ENCODE measurements at places on chromosomes 3 and 15. TPM values are rescaled to one million over a fixed set of nuclear protein-coding genes. Genes with fewer than 3 reads are reported as not detected.
A peak's percentile ranks its signal among the peaks of the same experiment; 100 is the strongest.

The P2RY13 gene
- total RNA-seq: not detected

- H3K36me3 ChIP-seq: peaks cover 5% of the 10 kb centered on the region
- peak overlapping the region; percentile 92 for H3K27ac ChIP-seq
- H3K27me3 ChIP-seq: peaks cover 5% of the 10 kb centered on the region
- peaks cover 37% of the 10 kb centered on the region for H3K4me1 ChIP-seq
- peak; percentile 23 for DNase-seq
Observed at GRCh38 chr15:52020221-52021085, 1.4 kb downstream of the MAPK6 start.

GRCh38 chr15:50543556-50543955, 2.9 kb downstream of the USP50 start:
- H3K27me3 ChIP-seq: peaks cover 8% of the 10 kb centered on the region
- no peak overlapping the region for H3K4me3 ChIP-seq

- H3K36me3 ChIP-seq: no peaks in the 10 kb centered on the region
- H3K27ac ChIP-seq: no peak overlapping the region
- no peaks in the 10 kb centered on the region for H3K27me3 ChIP-seq
- peaks cover 14% of the 10 kb centered on the region for H3K4me1 ChIP-seq
- DNase-seq: no peak
Observed at GRCh38 chr3:177776661-177777101, 579.4 kb upstream of the TBL1XR1 start.

DNA sequence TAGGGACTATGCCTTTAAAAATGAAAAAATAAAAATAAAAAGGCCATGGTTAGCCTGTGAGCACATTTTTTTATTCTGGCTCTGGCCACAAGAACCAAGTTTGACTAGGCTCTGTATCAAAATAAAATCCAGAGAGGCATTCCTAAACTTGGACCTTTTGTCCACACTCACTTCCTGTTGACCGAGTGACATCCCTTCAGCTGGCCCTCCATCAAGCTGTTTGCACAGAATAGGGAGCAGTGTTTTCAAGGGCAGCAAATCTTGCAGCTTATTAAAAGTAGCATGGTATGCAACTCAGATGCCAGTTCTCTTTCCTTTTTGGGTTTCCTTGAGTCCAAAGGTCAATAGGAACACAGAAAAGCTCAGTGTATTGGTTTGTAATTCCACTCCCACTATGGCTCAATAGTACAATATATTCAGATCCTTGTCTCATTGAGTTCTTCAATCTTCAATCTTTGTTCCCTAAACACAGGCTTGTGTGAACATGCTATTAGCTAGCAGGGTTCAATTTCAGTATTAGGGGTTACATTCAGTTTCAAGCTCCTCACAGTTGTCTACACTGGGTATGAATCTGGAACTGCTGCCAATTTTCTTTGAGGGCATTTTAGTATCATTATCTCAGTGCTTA, 244.5 kb downstream of the RBMS3 start:
- no peaks in the 10 kb centered on the region for H3K27me3 ChIP-seq
- no peak overlapping the region for H3K4me3 ChIP-seq
- H3K27ac ChIP-seq: no peak overlapping the region
- no peaks in the 10 kb centered on the region for H3K4me1 ChIP-seq

GRCh38 chr3:22732641-22733040, 470.5 kb upstream of the UBE2E2 start:
- H3K36me3 ChIP-seq: no peaks in the 10 kb centered on the region
- H3K27ac ChIP-seq: no peak overlapping the region
- no peak for DNase-seq
- no peaks in the 10 kb centered on the region for H3K27me3 ChIP-seq
- H3K4me1 ChIP-seq: no peaks in the 10 kb centered on the region

- no peaks in the 10 kb centered on the region for H3K27me3 ChIP-seq
- H3K4me1 ChIP-seq: peaks cover 3% of the 10 kb centered on the region
- no peaks in the 10 kb centered on the region for H3K36me3 ChIP-seq
- H3K27ac ChIP-seq: no peak overlapping the region
- no peak for DNase-seq
- no peak overlapping the region for H3K4me3 ChIP-seq
Observed at GRCh38 chr15:70179309-70179892, 81.7 kb upstream of the TLE3 start.

GRCh38 chr3:8255725-8256124, 245.9 kb upstream of the LMCD1 start:
- H3K36me3 ChIP-seq: no peaks in the 10 kb centered on the region
- peaks cover 6% of the 10 kb centered on the region for H3K27me3 ChIP-seq
- H3K4me1 ChIP-seq: no peaks in the 10 kb centered on the region

DNA sequence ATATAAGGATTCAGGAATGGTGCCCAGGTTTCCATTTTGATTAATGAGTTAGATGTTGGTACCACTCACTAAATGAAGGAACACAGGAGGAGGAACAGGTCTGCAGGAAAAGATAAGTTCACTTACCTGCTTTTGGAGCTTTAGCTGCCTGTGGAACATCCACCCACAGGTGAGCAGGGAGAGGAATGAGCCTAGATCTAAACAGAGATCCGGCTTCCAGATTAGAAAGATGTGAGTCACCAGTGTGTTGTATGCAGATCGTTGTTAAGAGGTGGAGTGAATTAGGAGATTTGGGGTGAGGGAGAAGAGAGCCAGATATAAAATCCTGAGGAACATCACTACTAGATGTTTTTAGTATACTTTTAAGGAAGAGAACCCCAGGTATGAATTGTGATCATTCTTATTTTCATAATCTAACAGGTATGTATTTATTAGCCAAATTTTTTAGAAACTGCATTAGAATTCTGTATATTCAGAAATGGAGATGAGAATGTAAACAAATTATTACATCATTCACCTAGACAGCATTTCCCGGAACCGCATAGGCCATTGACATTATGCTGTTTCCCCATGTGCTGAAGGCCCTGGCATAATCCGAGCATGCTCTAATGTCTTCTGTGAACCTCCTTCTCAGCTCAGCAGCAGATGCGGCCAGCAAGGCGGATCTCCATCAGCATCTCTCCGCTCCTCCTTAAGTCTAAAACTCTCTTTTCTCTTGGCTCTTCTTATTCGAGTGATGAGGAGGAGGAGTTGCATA, 118.2 kb downstream of the KLHL25 start:
- DNase-seq: no peak
- H3K4me3 ChIP-seq: no peak overlapping the region
- H3K36me3 ChIP-seq: peaks cover 21% of the 10 kb centered on the region
- H3K4me1 ChIP-seq: peaks cover 34% of the 10 kb centered on the region

DNA sequence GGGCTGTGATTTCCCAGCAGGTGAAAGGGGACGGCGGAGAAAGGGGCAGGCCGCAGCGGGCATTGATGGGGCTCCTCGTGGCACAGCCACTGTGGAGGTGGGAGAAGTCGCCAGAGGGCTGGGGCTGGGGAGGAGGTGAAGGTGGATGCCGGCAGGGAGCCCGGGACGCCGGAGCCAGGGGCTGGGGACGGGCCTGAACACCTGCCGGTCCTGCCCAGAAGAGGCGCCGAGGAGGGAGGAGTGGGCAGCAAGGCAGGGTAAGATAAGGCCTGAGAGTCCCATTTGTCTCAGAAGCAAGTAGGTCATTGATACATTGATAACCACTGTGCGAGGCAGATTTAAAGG, 571 bp upstream of the RARRES1 start:
- peaks cover 10% of the 10 kb centered on the region for H3K4me1 ChIP-seq
- no peak overlapping the region for H3K4me3 ChIP-seq
- peaks cover 3% of the 10 kb centered on the region for H3K27me3 ChIP-seq
- H3K27ac ChIP-seq: no peak overlapping the region
- peaks cover 13% of the 10 kb centered on the region for H3K36me3 ChIP-seq
- no peak for DNase-seq

GRCh38 chr3:15645740-15646501, 44.4 kb downstream of the BTD start:
- H3K4me3 ChIP-seq: no peak overlapping the region
- H3K27ac ChIP-seq: no peak overlapping the region
- peaks cover 8% of the 10 kb centered on the region for H3K27me3 ChIP-seq
- DNase-seq: no peak
- peaks cover 10% of the 10 kb centered on the region for H3K36me3 ChIP-seq

- H3K4me1 ChIP-seq: peaks cover 24% of the 10 kb centered on the region
- H3K4me3 ChIP-seq: no peak overlapping the region
- H3K27me3 ChIP-seq: no peaks in the 10 kb centered on the region
- no peak overlapping the region for H3K27ac ChIP-seq
- H3K36me3 ChIP-seq: peaks cover 39% of the 10 kb centered on the region
- DNase-seq: no peak
Observed at GRCh38 chr3:100339786-100340185, 5.2 kb downstream of the NIT2 start.

DNA sequence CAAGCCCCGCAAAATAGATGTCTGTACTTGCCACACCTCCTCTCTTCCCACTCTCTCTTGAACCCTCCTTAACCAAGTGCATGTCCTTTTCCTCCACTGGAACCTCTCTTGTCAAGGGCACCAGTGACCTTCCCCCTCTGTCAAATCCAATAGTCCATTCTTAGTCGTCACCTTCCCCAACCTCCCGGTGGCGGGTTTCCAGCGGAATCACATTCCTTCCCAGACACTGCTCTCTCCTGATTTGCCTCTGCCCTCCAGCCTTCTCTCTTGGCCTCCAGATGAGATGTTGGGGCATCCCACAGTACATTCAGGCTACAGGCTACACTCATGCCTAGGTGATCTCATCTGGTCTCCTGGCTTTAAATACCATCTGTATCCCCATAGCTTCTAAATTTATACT, 31.1 kb downstream of the SCN5A start:
- H3K27me3 ChIP-seq: no peaks in the 10 kb centered on the region
- no peak for DNase-seq
- no peak overlapping the region for H3K27ac ChIP-seq
- no peaks in the 10 kb centered on the region for H3K36me3 ChIP-seq
- H3K4me1 ChIP-seq: no peaks in the 10 kb centered on the region

DNA sequence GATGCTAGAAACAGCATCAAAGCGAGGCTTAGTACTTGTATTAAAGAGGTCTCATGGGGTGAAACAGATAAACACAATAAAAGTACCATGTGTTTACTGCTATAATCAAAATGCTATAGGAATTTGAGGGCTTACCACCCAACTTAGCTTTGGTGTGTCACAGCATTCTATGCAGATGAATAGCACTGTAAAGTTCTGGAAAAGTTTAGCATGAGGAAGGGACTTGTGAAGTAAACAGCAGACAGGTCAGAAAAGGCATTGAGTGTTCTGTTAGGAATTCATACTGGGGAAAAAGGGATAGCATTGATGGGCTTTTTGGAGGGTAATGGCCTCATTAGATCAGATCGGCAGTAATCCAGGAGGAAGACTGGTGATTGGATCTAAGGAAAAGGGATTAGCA, 505.3 kb downstream of the NLGN1 start:
- H3K36me3 ChIP-seq: no peaks in the 10 kb centered on the region
- H3K4me3 ChIP-seq: no peak overlapping the region

DNA sequence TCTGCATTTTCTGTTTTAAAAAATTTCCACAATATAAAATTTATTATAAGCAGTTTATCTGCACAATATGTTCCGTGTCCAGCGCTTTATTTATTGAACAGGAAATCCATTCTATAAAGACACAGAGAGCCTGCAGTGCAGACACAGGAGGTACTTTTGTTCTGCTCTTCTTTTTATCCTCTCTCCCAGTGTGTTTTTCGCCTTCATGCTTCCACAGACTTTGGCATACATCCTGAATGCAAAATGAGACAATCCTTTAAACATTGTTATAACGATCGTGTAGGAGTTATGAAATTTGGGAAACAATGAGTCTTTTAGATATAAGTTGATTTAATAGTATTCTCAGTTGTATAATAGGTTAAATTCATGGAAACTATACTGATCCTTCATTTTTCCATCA, 749.2 kb downstream of the NAALADL2 start:
- no peaks in the 10 kb centered on the region for H3K4me1 ChIP-seq
- H3K36me3 ChIP-seq: no peaks in the 10 kb centered on the region
- H3K27ac ChIP-seq: no peak overlapping the region
- DNase-seq: no peak
- no peaks in the 10 kb centered on the region for H3K27me3 ChIP-seq
- H3K4me3 ChIP-seq: no peak overlapping the region

- DNase-seq: no peak
- H3K27ac ChIP-seq: no peak overlapping the region
- H3K27me3 ChIP-seq: no peaks in the 10 kb centered on the region
Observed at GRCh38 chr3:2354702-2355101, 256.0 kb downstream of the CNTN4 start.

- no peaks in the 10 kb centered on the region for H3K4me1 ChIP-seq
- no peak for DNase-seq
- no peak overlapping the region for H3K27ac ChIP-seq
- H3K27me3 ChIP-seq: no peaks in the 10 kb centered on the region
- no peak overlapping the region for H3K4me3 ChIP-seq
Observed at GRCh38 chr3:463252-464192, 267.0 kb downstream of the CHL1 start.

DNA sequence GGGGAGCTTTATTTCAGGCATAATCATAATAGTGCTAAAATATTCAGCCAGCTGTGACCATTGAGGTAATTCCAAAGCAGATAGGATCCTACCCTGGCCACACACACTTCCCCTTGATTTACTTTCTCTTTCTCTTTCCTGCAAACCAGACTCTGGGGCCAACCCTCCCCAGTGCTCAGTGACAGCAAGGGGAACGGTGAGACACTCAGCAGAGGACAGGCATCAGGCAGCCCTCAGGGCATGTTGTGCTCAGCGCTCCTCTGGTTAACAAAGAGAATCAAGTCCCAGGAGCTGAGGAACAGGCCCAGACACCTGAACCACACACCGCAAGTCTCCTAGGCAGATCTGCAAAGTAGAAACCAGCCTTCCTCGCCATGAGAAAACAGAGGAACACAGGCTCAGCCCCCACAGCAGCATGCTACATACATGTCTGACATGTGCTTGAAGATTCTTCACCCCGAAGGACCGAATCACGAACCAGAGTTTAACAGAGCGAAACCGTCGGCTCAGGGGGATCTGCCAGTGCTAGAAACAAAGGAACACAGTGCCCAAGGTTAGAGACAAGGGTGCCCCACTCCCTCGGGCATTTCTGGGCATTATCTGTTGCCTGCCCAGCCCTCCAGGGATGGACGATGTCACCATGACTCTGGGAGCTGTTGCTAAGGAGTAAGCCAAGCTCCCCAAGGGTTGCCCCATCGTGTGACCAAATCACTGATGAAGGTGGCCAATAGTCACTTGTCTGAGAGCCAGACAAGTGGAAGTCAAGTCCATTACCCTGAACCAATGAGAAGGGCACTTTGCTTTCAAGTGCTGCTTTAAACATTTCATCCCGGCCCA, 17.5 kb downstream of the HDC start:
- no peaks in the 10 kb centered on the region for H3K27me3 ChIP-seq
- H3K4me3 ChIP-seq: peak overlapping the region; percentile 67
- peak overlapping the region; percentile 96 for H3K27ac ChIP-seq
- peaks cover 33% of the 10 kb centered on the region for H3K4me1 ChIP-seq
- DNase-seq: peak; percentile 83

The SLC12A1 gene
- not detected for total RNA-seq

DNA sequence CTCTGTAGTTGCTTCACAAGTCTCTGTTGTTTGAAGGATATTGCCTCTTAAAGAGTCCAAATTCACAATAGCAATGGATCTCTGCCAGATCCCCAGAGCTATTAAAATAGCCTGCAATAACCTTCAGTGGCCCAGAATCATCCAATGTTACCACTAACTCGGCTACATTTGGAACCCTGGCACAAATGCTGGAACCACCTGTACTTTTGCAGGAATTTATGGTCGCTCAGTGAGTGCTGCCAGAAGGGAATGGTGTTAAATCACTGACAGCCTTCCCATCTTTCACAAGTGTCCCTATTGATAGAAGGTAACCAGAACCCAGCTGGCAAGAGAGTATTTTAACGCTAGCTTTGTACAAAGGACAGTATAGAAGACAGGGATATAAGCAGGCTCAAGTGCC, 298.8 kb upstream of the PLSCR5 start:
- H3K4me1 ChIP-seq: no peaks in the 10 kb centered on the region
- H3K36me3 ChIP-seq: no peaks in the 10 kb centered on the region
- H3K4me3 ChIP-seq: no peak overlapping the region
- no peaks in the 10 kb centered on the region for H3K27me3 ChIP-seq
- DNase-seq: no peak

The NRROS gene
- 19.6 TPM for total RNA-seq

- DNase-seq: no peak
- no peak overlapping the region for H3K27ac ChIP-seq
- no peaks in the 10 kb centered on the region for H3K27me3 ChIP-seq
Observed at GRCh38 chr3:117137065-117137464, 427.5 kb downstream of the TUSC7 start.

All from activated CD4-positive, alpha-beta T cell treated with anti-CD3 and anti-CD28 coated beads for 36 hours (primary cell).